ENCODE measurements at places on chromosomes 4 and X. TPM values are rescaled to one million over a fixed set of nuclear protein-coding genes. Genes with fewer than 3 reads are reported as not detected.

MAGEA9B gene
- polyA plus RNA-seq = not detected

KLHL13 gene
- 44.5 TPM for polyA plus RNA-seq

MAGEB10 gene
- polyA plus RNA-seq = not detected

AADAT gene
- 21.8 TPM for polyA plus RNA-seq

S100P gene
- 1.0 TPM for polyA plus RNA-seq

NAT8L gene
- polyA plus RNA-seq = 1.6 TPM

DNA sequence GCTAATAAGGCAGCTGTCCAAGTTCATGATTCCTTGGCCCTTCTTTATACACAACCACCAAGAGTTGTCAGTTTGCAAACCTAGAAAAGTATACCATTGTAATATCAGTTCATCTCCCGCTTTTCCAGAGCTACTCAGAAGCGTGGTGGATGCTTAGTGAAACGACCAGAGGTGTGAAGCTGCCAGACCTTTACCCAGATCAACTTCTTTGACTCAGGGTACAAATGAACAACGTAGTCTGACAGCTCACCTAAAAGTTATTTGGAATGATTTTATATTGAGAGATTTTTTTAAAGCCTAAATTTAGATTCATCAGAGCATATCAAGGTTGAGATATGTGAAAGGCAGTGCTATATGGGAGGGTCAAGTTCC is 169.7 kb downstream of the CBR4 start:
- DNase-seq = no peak

- DNase-seq = no peak
Observed at GRCh38 chr4:74536557-74536956, 91.6 kb downstream of the AREG start.

DNA sequence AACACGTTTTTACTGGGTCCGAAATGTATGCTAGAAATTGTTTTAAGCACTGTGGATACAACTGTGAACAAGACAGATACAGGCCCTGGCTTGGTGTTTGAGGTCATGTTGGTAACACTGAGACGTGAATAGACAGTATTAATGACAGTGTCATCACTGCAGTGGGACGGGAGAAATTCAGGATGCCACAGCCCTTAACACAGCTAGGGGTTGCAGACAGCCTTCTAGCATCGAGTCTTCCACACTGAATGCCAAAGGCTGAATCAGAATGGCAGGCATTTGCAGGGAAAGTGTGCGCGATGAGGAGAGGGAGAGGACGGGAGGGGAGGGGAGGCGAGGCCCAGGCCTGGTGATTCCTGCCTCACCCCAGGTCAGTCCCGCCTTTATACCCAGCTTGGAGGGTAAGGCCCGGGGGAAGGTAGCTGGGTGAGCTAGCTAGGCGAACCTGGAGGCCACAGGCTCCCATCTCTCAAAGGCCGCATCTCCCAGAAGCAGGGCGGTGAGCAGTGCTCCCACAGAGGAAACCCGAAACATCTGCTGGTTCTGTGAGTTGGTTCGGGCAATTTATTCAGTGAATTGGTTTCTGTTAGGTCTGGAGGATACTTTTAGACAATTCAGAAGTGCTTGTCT is 44.1 kb upstream of the CLDN24 start:
- no peak for DNase-seq

DNA sequence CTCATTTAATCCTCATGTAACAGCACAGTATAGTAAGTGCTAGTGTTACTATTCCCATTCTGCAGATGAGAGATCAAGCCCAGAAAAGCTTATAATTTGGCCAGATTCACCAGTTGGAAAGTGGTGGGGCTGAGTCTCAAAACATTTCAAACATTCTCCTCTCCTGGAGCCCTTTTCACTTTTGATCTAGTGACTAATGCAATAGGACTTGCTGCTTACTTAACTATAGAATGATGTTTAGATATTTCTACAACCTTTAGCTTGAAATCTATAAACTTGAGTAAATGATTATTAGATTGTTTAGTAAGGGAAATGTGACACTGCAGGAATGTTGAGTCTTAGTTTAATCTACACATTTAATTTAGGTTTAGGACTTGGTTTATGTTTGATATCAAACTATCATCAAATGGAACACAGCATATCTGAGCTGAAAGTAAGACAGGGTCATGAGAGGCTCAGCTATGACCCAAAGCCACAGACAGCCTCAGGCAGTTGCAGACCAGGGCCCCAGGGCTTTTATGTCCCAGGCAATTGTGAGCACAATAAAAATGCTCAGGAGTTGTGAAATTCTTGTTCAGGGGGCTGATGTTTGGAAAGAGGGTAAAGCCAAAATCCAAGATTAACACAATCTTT is 199.5 kb upstream of the HS3ST1 start:
- no peak for DNase-seq

- DNase-seq = peak; percentile 22
Observed at GRCh38 chrX:68114573-68115129, 318.6 kb downstream of the OPHN1 start.

GRCh38 chr4:62709618-62710252 is 1509.6 kb downstream of the ADGRL3 start:
- peak; percentile 70 for DNase-seq

- peak; percentile 48 for DNase-seq
Observed at GRCh38 chr4:186622788-186623464, 67.6 kb upstream of the MTNR1A start.

Measured in muscle of leg (tissue), 16 donors.